MCF 10A (cell line): ENCODE measurements at places on chromosomes 4 and X.

- DNase-seq, result no peak
These were observed 116.9 kb upstream of the ENPEP start for GRCh38 chr4:110359076-110359475.

DNA sequence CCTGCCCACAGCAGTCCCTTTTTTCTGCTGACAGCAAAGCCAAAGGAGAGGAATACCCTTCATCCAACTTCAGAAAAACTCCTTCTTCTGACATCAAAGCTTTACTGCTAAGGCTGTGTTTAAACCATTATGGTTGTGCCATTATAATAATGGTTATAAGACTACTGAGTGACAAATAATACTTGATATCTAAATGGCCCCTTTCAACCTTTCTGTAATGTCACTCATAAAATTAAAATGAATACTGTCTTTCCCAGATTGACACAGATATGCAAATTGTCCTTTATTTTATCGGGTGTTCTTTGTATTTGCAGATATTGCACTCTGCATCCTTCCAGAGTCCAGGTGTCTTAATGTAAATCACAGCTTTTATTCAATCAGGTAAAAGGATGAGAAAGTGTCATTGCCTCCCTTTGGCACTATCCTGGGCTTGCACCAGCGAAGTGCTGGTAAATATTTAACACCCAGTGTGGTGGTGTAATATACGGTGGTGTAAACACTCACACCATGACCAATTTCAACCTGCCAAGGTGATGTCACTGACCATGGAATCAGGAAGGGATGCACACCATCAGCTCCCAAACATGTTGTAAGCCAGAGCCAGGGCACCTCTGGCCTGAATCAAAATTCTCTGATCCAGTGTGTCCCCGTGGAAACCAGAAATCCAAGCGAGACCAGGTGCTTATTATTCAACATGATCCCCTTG is 139.4 kb upstream of the TENM3 start:
- no peak for DNase-seq

GRCh38 chrX:153926858-153927671 is 1.0 kb upstream of the ARHGAP4 start:
- no peak for DNase-seq

DNA sequence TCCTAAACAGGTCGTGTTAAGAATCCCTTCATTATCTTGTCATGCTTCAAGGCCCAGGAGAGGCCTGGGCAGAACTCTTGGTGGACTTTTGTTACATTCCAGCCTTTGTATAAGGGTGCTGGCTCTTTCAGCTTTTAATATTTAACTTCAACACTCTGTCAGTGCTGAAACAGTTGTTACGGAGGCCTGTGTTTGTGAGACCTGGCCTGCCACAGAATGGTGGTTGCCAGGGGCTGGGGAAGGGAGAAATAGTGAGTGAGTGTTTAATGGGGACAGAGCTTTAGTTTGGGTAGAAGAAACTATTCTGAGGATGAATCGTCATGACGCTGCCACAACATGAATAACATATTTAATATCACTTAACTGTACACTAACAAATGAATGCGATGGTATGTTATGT is 1027.6 kb upstream of the PRKX start:
- DNase-seq, result no peak

GRCh38 chr4:55122235-55122634 is 3.2 kb downstream of the KDR start:
- no peak for DNase-seq

GRCh38 chr4:15506464-15506863 is 36.8 kb downstream of the CC2D2A start:
- DNase-seq, result no peak

- no peak for DNase-seq
These were observed 31.2 kb upstream of the GYPA start for GRCh38 chr4:144171697-144172096.

DNA sequence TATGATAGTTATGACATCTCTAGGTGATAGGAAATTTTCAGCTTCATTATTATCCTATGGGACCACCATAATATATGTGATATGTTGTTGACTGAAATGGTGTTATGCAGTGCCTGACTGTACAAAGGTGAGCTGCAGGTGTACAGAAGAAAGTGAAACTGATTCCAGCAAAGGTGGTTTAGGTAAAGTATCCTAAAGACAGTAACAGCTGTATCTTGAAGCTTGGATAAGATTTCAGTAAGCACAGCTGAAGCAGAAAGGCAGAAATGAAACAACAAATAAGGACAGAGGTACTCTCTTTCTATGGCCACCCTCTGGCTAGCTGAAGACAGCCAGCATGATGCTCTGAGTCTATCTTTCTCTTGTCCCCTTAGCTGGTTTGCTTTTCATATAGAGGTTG is 30.0 kb upstream of the PGK1 start:
- no peak for DNase-seq

GRCh38 chr4:3676907-3677747 is 89.1 kb upstream of the ADRA2C start:
- DNase-seq, result no peak

DNA sequence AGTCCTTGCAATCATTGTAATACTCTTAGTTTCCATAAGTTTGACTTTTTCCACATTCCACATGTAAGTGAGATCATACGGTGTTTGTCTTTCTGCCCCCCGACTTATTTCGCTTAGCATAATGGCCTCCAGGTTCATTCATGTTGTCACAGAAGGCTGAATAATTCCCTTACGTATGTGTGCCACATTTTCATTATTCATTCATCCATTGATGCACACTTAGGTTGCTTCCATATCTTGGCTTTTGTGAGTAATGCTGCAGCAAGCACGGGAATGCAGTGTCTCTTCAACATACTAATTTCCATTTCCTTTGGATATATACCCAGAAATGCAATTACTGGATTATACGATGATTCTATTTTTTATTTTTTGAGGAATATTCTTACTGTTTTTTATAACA is 22.0 kb upstream of the VEGFC start:
- no peak for DNase-seq

- no peak for DNase-seq
These were observed 480 bp downstream of the USP46 start for GRCh38 chr4:52658641-52659000.

DNA sequence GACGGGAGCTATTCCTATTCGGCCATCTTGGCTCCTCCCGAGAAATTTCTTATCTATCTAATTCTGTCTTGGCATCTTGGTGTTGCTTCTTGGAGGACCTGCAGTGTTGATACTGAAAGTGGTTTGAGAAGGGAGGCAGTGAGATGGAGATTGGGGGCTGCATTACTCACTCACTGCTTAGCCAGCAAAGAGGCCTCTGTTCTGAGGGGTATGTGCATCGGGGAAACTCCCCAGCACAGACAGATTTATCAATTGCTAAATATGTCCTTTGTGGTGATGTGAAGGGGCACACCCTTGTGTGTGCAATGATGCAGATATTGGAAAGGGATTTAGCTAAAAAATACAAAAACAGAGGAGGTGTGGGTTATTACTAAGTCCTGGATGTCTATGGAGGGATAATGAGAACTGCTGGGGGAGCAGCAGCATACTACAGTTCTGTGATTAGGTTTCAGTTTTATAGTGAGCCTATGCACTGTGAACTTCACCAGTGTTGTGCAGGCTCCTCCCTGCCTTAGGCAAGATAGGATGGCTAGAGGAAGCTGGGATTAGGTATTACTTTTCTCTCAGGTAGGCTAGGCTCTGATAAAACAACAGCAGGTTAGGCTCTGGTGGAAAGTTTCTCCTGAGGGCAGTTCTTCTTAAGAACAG is 279.0 kb downstream of the HS3ST1 start:
- no peak for DNase-seq

GRCh38 chr4:87758270-87758669 is 41.1 kb upstream of the IBSP start:
- DNase-seq, result peak; percentile 15

DNA sequence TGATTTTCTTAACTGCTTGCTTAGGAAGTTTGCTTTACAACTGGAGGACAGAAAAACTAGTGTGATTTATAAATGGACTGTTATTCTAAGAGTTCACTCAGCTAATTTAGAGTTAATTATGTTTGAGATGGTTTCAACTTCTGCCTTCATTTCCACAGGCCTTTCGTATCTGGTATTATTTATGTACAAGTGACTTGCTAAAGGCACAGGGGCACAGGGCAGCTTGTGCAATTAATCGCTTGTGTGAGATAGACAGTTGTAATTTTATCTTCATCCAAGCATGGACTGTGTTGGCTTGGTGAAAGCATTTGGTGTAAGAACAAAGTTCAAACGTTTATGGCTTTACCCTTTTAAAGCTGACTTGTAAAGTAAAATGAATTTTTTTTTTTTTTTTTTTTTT is 38.3 kb downstream of the GPAT3 start:
- DNase-seq, result no peak

DNA sequence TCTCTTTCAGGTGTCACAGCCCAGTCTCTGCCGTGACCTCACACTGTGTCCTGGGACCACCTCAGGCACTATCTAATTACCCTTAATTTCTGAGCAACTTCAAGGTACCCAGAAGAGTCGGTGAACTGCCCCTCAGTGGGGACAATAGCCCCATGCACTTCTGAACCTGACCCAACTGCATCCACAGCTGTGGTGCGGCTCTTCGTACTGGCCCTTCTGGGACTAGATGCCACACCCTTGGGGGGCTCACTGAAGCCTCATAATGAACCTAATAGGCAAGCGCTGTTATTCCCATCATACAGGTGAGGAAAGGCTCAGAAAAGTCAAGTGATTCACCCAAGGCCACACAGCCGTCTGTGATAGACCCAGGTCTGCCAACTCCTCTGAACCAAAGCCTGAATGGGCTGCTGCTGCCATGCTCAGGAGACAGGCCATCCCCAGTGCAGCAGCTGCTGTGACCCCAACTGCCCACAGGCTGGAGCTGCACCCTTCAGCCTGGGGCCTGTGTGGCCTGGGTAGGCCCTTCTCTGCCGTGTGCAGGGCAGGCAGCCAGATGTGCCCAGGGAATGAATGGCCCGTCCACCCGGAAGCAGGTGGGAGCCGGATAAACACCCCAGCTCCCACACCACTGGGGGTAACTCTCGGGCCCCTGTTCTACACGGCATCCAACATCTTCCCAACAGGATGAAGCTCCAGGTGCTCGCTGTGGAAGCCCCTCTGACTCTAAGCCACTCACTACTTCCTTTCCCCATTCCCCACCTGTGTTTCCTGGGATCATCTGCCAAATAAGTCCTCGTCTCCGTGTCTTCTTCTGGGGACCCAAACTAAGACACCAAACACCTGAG is 35.9 kb downstream of the HMX1 start:
- DNase-seq, result no peak

DNA sequence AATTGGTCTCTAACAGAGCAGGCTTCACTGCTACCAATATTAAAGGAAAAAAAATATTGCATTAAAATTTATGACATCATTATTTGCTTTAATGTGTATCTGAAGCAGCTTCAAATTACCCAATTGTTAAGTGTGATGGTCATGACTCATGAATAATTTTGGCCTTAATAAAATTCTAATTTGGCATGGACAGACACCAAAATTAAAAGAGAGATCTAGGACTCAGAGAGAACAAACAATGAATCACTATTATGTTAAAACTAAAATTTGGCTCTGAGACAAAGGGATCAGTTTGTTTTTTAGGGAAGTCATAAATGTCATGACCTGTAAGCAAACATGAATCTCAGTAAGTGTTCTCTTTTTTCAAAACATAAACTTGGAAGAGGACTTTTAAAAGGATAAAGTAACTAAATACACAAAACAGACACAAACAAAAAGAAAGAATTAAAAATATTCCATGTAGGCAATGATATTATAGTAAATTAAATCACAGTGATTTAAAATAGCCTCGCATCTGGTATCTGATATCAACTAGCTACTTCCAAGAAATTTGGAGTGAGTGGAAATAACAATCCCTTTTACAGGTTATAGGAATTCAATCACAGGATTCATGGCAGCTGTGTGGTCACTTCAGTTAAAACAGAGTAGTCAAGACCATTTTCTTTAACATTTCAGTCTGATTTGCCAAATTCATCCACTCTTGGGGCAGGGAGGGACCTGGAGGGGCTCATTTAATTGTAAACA is 11.6 kb downstream of the VEGFC start:
- DNase-seq, result peak; percentile 78

DNA sequence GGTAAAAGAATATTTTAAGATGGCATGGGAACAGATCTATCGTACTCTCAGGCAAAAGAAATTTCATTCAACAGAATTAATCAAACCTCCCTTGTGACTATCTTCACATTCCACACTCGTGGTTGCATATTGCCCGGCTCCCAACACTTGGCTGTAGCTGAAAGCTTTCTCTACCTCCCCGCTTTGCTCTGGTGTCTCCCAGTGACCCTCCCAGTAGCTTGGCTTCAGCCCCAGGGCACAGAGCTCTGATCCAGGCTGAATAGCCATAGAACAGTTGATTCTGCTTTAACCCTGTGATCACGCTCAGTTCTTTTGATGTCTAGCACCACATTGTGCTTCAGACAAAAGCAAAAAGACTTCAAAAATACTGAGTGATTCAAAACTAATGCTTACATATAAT is 24.6 kb downstream of the SLC7A11 start:
- DNase-seq, result no peak

- DNase-seq, result peak; percentile 81
These were observed 294.1 kb downstream of the STIM2 start for GRCh38 chr4:27154706-27155105.

DNA sequence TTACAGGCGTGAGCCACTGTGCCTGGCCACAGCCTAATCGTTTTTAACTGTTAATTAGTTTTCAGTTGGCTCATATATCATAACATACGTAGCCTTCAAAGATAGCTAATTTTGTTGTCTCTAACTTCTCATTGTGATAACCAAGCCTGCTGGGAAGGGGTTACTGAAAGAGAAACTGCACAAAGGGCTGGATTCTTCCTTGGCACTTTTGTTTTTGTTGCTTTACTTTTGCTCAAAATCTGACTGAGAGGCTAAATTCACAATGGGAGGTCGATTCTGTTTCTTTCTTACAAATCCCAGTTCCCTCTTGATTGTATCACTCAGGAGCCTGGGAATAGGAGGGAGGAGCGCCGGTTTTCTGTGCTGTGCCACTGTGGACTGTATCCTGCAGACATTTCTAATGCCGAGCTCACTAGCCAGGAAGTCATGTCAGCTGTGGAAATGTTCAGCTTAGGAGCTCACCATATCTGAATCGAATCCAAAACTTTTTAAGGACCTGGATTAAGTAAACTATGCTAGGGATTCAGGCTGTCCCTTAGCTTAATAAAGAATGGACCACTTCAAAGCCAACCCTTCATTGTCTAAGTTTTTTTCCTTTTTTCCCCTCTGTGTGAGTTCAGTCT is 120.5 kb upstream of the FAT1 start:
- no peak for DNase-seq

GRCh38 chrX:79336869-79337815 is 30.0 kb downstream of the ITM2A start:
- no peak for DNase-seq

DNA sequence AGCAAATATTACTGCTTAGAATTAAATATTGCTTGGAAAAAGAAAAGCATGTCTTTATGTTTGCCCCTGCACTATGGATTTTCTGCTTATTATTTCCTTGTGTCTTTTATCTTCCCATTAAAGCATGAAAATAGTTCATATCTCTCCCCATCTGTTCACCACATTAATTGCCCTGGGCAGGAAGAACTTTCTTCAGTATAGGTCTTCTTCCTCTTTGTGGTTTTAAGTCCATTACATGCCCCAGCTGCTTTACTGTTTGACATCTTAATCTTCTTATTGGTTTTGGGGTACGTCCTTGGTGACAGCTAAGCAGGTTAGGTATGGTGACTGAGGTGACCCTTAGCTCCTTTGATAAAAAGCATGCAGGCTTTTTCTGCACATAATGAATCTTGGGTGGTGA is 157.3 kb downstream of the AASDH start:
- DNase-seq, result no peak

GRCh38 chrX:71236836-71237235 is 13.8 kb downstream of the GJB1 start:
- no peak for DNase-seq

GRCh38 chr4:151417766-151418376 is 8.9 kb downstream of the FHIP1A start:
- DNase-seq, result peak; percentile 54

GRCh38 chr4:175674219-175674618 is 137.8 kb downstream of the GPM6A start:
- DNase-seq, result no peak
